ENCODE measurements at places on chromosomes 2 and 18.

DNA sequence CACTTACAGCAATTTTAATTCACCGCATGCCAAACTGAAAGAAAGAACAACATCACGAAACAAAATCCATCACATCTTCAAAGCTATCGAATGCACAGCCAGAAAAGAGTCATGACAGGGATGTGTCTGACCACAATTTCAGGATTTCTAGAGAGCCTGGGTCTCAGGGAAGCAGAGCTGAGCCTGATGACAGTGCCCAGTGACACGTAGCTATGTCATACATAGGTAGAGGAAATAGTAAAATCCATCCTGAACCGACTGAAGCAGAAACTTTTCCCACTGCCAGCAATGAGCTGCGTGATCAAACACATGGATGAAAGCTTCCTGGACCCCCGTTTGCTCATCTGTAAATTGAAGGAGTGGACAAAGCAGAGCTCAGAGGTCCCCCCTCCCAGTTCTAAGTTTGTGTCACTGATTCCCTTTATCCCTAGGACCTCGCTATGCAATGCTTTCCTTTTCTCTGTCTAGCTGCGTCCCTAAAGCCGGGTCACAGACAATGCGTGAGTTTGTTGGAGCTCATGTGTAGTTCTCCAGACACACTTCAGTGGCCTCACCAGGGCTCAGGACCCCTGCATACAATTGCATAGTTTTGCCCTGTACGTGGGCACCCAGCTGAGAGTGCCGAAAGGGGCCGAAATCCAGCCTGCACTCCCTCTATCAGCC lies 37.6 kb downstream of the CCBE1 start:
- DNase-seq, result no peak

DNA sequence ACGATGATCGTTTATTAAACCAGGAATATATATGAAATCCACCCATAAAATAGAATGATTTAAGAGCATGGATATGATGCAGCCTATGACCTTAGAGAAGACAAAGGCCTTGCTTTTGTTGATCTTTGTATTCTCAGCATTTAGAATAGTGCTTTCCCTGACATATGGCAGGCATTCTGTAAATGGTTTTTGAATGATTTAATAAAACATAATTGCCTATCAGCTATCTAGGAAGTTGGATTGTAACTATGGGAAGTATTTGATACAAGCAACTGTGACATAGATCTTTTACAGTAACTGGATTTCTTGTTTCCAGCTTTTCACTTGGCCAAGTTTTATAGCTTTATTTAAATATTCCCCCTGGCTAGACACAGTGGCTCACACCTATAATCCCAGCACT lies 5.1 kb upstream of the GPR155 start:
- no peak for DNase-seq

GRCh38 chr2:33595385-33595784 lies 3.7 kb downstream of the FAM98A start:
- no peak for DNase-seq

- DNase-seq, result no peak
These were observed 205.2 kb downstream of the SCG2 start for GRCh38 chr2:223396993-223397392.

DNA sequence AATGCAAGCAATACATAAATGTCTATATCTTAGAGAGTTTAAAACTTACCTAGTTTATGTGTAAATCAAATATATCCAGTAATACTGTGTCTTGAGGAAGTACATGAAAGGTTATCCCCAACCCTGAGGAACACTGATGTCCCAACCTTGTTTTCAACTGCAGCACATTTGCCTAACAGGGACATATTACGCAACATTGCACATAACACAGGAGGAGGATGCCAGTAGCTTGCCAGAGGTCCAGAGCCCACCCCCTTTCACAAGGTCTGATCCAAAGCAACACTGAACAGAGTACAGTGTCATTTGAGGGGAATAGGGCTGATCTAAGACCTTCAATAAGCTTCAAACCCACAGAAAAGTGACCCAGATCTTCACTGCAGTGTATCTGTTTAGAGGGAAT lies 678.5 kb downstream of the ARHGAP15 start:
- DNase-seq, result no peak

DNA sequence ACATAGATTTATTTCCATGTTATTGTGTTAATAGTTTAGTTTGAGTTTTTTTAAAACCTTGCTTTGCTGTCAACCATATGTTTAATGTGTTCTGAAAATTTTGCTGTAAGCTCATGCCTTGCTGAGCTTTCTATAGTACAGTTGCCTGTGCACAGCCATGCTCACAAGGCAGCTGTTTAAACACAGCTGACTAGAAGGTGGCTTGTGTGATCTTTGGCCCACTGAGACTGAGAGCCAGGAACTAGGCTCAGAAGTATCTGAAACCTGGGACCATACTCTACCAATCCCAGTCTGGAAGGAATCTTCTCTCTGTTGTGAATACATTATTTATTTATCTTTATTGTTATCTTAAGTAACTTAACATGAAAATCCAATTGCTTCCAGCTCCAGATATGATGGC lies 350.5 kb downstream of the KIAA1328 start:
- no peak for DNase-seq

GRCh38 chr18:22109535-22109934 lies 59.9 kb upstream of the GATA6 start:
- DNase-seq, result no peak

- DNase-seq, result no peak
These were observed 60.5 kb downstream of the HDLBP start for GRCh38 chr2:241254904-241255351.

DNA sequence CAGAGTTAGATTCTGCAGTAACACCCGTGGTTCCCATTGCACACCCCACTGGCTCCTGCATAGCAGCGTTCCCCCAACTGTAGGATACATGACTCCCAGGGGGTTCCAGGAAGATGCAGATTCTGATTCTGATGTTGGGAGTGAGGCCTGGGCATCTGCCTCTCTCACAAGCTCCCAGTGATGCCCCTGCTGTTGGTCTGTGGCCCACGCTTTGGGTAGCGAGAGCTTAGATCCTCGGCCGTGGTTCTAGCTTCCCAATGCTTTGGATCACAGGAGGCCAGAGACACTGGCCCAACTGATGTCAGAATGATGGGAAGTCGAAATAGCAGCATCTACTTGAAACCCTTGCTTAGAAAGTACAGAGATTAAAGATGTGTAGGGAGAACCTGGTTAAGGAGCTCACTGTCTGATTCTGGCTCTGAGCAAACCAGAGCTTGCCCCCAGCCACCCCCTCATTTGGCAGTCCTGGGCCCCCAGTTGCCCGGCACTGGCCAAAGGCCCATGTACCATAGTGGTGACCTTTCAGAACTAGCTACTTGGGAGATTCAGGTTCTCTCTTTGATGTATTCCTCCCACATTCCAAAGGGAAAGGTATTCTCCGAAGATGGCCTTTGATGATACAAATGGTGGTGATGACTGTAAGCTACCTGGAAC lies 197.5 kb downstream of the FAM210A start:
- DNase-seq, result no peak

DNA sequence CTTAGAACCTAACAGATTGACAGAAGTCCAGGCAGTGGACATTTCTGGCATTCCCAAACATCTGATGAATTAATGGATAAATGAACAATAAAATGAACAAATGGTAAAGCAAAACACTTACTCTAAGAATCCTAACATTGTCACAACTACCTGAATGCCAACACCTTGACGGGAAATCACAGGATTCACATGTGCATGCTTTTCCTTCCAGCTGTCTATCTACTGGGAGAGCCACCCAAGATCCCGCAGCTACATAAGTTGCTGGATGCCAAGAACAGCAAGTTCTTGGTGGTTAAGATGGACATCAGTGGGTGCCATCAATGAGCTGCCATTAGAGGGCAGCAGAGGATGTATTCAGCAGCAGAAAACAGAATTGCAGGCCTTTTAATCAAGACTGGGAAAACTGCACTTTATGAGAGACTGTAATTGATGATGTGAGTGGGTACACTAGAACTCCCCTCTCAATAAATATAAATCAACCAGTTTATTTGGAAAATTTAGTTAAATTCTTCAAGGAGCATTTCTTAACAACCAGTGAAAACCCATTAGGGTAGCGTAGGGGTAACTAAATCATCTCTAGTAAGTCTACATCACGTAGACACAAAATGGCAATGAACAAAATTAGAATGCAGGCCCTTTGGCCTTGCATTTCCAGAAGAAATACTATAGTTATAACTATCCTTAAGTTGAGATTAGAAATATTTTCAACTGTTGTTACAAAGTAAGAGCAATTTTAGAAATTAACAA lies 45.6 kb downstream of the SESTD1 start:
- DNase-seq, result no peak

GRCh38 chr2:3101016-3101942 lies 276.3 kb downstream of the EIPR1 start:
- no peak for DNase-seq

- DNase-seq, result no peak
These were observed 245.6 kb downstream of the FAM210A start for GRCh38 chr18:13480571-13481255.

- no peak for DNase-seq
These were observed 48.9 kb downstream of the AGAP1 start for GRCh38 chr2:235542733-235543127.

DNA sequence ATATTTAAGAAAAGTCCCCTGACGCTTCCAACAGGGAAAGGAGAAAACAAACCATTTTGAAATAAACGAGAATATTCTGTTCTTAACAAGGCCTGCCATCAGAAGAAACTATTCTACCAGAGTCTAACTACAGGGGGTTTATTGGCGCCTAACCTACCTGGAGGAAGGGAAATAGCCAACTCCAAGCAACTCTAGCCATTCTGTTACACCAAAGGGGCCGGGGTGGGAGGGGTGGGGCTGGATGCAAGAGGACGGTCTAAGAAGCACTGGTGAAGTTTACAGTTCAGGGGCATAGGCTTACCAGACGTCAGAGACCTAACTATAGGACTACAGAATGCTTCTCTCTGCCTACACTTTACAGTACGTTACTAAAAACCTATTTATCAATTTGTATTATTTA lies 60.5 kb upstream of the GALNT5 start:
- no peak for DNase-seq

- no peak for DNase-seq
These were observed 110.4 kb upstream of the DYNAP start for GRCh38 chr18:54480616-54481015.

DNA sequence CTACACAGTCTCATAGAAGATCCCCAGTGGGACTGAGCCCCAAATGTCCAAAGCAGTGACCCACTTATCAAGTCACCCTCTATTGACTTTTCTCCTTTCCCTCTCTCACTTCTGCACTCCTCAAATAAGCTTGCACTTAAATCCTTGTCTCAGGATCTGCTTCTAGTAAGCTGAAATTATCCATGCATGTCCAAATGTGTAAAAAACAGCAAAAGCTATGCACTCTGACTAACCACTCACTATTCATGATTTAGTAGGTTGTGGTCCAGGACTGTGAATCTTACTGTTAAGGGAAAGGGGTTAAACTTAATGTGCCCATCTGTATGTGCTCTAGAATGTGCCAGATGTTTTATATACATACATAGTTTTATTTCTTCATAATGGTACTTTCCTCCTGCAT lies 115.4 kb downstream of the SCG2 start:
- DNase-seq, result no peak

GRCh38 chr2:1744446-1745170 lies at the start of gene PXDN:
Gene PXDN, minus strand, starts transcription at chr2:1744515. Its CDS starts 60 bp downstream, at chr2:1744455.
- no peak for DNase-seq

GRCh38 chr2:69553991-69554390 lies 89.5 kb downstream of the AAK1 start:
- DNase-seq, result no peak

DNA sequence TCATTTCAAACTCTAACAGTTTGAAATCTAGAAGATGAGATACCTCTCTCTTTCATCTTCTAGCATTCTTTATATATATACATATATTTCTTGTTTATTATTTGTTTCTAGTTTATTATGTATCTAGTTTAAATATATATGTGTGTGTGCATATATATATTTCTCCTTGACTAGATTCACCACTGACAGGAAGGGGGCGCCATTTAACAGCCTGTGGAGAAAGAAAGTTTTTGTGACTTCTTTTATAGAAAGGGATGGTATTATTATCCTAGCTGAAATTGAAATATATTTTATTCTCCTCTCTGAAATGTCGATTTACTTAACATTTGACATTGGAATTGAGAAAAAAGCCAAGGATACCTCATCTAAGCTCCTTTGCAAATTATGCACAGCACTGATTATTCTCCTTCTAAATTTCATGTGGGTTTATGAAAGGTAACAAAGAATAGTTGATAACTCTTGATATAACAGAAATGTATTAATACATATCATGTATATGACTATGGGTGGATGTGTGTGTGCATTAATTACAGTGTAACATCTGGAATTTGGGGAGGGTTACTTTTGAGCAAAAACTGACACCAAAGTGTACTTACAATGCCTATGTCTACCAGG lies 160.7 kb upstream of the NT5C1B start:
- DNase-seq, result peak; percentile 16

DNA sequence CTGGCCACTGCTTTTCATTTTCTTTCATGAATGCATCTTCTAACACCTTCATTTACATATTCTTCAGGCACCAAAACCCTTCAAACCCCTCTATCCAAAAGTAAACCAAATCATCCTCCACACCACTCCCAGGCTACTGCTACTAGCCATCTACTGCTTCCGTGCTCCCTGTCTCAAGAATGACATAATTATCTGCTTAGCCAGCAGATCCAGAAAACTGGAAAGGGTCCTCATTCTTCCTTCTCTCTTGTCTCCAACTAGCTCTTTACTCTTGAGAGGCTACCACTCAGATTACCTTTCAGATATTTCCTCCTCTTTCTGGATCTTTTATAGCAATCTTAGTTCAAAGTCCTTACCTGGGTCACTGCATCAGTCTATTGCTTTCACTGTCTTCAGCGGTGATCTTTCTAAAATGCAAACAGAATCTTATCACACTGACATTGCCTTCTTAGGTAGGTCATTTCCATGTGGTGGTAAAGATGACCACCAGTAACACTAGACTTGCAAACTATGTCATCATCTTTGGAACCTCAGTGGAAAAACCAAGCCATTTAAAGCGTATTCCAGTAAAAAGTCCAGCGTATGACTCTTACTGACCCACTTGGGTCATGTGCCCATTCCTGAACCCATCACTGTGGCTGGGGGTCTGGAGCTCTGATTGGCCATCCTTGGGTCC lies 15.8 kb upstream of the NEDD4L start:
- no peak for DNase-seq

- no peak for DNase-seq
These were observed 306.4 kb downstream of the LPIN1 start for GRCh38 chr2:12052796-12053195.

DNA sequence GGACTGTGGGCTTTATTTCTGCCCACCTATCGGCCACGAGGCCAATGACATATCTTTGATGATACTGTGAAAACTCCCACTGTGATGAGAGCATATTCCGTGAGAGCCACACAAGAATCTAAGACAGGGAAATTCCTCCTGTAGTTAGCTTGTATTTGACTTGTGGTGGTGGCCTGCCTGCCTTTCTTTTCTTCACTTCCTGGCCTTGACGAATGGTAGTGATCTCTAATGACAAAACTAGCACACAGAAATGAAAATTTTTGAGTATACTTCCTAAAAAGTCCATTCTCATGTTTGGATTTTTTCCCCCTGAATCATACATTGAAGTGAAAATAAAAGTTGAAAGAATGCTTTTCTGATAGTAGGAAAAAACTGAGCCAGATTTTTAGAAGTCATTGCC lies 94.4 kb downstream of the MGAT5 start:
- no peak for DNase-seq

Measured in effector memory CD8-positive, alpha-beta T cell (primary cell).